ENCODE measurements at places on chromosomes 6 and 20.

- no peak for DNase-seq
These were observed 94.0 kb downstream of the STK35 start for GRCh38 chr20:2195614-2196013.

DNA sequence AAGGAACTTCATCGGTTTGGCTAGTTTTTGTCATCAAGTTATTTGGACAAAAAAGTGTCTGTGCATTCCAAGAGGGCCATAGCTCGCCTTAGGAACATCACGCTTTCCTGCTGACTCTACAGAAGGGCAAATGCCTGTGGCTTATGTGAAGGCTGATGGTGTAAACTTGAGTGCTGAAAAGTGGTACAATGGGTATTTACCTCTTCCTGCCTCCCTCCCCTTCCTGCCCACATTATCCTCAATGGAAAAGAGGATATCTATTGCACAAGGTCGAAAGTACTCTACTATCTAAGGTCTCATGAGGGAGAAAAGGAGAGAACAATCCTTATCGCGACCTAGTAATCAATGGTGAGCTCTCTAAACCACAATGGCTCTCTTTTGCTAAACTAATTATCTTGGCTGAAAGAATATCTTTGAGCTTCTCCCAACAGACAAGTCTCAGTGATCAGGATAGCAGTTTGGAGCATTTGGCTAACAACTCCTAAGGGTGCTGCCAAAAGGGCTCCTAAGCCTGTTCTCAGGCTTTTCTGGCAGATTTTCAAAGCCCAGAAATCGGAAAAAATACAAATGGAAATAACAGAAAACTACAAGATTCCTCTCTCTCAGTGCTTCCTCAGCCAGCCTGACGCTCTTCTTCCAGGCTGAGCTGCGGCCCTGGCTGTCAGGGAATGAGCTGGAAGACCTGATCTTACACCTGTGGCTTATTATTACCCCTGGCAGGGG lies 42.6 kb upstream of the ENPP1 start:
- DNase-seq = no peak

DNA sequence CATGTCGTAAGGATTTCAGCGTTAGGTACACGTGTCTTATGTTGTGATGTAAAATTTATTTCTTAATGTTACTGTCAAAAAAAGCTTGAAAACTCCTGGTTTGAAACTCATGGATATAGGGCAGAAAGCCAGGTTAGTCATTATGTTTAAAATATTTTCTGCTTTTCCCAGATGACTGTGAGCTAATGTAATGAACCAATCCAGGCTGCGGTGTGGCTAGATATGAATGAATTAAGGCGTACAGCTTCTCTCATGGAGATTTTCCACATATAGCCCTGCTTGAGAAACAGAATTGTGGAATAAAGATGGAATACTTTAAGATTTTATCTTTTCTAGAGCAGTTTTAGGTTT lies 80.3 kb upstream of the STMND1 start:
- no peak for DNase-seq

DNA sequence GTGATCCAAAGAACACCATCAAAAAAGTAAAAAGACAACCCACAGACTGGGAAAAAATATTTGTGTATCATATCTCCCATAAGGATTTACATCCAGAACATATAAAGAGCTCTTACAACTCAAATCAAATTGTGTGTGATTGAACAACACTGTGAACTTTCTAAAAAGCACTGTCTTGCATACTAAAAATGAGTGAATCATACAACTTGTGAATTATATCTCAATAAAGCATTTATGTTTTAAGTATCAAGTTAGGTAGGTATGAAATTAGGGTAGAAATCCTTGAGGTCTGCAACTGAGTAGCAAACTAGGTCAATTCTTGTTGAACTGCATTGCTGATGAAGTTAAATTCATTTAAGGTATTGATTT lies 14.1 kb downstream of the SAMHD1 start:
- no peak for DNase-seq

GRCh38 chr6:26478985-26479278 lies 21.2 kb upstream of the BTN1A1 start:
- no peak for DNase-seq

GRCh38 chr6:37072526-37072925 lies 67.1 kb downstream of the FGD2 start:
- DNase-seq = no peak
